ENCODE measurements at places on chromosomes 4 and X. TPM values are rescaled to one million over a fixed set of nuclear protein-coding genes. Genes with fewer than 3 reads are reported as not detected.

DNA sequence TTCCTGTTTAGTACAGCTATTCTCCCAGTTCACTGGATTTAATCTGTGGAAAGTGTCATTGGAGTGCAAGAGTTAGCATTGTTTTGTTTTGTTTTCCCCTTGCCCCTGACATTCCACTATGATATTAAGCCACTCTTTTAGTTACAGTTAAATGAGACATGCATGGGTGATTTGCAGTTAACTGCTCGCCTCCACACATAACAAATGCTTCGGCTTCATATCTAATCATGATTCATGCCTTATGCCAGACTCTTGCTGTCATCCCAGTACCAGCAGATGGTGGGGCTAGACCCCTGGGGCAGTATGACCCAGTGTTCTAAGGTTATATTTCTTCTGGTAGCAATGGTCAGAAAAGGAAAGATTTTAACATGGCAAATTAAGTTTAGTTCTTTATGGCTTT is 80.1 kb downstream of the RAP1GDS1 start:
- no peak overlapping the region for H3K27ac ChIP-seq
- no peaks in the 10 kb centered on the region for H3K36me3 ChIP-seq
- H3K4me3 ChIP-seq, result no peak overlapping the region

DNA sequence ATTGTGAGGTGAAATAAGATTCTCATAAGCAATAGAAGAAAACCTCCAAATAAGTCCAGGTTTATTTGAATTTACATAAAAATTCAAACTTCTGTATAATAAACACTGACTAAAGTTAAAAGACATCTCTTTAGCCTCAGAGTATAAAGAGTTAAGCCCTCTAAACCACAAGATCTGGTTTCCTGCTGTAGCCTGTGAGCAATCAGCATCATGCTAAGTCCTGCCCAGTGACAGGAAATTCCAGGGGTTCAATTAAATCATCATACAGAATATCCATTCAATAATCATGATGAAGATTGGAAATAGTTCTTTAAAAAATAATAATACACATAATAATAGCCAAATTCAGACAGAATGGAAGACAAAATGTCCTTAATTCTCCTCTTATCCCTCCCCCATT is 139.2 kb upstream of the DGKK start:
- no peak for DNase-seq
- no peak overlapping the region for H3K27ac ChIP-seq
- no peaks in the 10 kb centered on the region for H3K4me1 ChIP-seq
- no peak overlapping the region for H3K4me3 ChIP-seq
- no peaks in the 10 kb centered on the region for H3K27me3 ChIP-seq
- H3K36me3 ChIP-seq, result peaks cover 25% of the 10 kb centered on the region

GRCh38 chr4:84778041-84778440 is 188.4 kb downstream of the WDFY3 start:
- no peak overlapping the region for H3K27ac ChIP-seq
- H3K36me3 ChIP-seq, result peaks cover 35% of the 10 kb centered on the region
- no peak for DNase-seq
- H3K4me1 ChIP-seq, result no peaks in the 10 kb centered on the region
- no peak overlapping the region for H3K4me3 ChIP-seq

The RBMXL3 gene
- not detected for total RNA-seq

GRCh38 chr4:105306158-105306781 is 159.6 kb downstream of the TET2 start:
- no peak for DNase-seq
- no peak overlapping the region for H3K27ac ChIP-seq
- no peaks in the 10 kb centered on the region for H3K36me3 ChIP-seq
- H3K27me3 ChIP-seq, result no peaks in the 10 kb centered on the region
- no peaks in the 10 kb centered on the region for H3K4me1 ChIP-seq

The ATP1B4 gene
- not detected for total RNA-seq

DNA sequence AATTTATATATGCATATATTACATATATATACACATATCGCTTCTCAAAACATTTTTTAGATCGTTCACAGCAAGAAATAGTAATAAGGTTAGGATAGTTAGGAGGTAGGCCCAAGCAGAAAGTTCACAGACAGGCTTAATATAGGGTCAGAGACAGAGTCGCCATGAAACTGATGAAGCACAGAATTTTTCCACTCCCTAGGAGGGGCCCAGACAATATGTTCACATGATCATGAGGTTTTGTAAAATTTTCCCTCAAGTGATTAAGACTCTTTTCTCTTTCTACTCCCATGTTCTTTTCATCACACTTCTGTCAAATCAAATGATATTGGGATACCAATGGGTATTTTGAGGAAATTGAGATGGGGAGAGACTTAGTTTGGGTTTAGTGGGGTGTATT is 5.2 kb upstream of the ENAM start:
- H3K4me3 ChIP-seq, result no peak overlapping the region
- H3K27me3 ChIP-seq, result no peaks in the 10 kb centered on the region
- H3K4me1 ChIP-seq, result no peaks in the 10 kb centered on the region
- no peak for DNase-seq
- H3K36me3 ChIP-seq, result no peaks in the 10 kb centered on the region
- H3K27ac ChIP-seq, result no peak overlapping the region

- H3K4me3 ChIP-seq, result no peak overlapping the region
- no peaks in the 10 kb centered on the region for H3K27me3 ChIP-seq
- no peaks in the 10 kb centered on the region for H3K36me3 ChIP-seq
- no peak overlapping the region for H3K27ac ChIP-seq
- no peak for DNase-seq
These were observed 18.8 kb upstream of the AREG start for GRCh38 chr4:74426101-74426500.

- H3K27ac ChIP-seq, result peak within 1 kb of the TSS; percentile 71
- peak within 1 kb of the TSS; percentile 68 for H3K4me3 ChIP-seq
- peaks cover 17% of the 10 kb centered on the region for H3K4me1 ChIP-seq
- no peaks in the 10 kb centered on the region for H3K36me3 ChIP-seq
- no peak for DNase-seq
- H3K27me3 ChIP-seq, result no peaks in the 10 kb centered on the region
These were observed at the start of gene CCDC158 for GRCh38 chr4:76420762-76421581. TSS of gene CCDC158 (minus strand) at chr4:76421141. CDS start at chr4:76403207, 17,934 bp downstream.

The SPARCL1 gene
- 2,231 TPM for total RNA-seq

DNA sequence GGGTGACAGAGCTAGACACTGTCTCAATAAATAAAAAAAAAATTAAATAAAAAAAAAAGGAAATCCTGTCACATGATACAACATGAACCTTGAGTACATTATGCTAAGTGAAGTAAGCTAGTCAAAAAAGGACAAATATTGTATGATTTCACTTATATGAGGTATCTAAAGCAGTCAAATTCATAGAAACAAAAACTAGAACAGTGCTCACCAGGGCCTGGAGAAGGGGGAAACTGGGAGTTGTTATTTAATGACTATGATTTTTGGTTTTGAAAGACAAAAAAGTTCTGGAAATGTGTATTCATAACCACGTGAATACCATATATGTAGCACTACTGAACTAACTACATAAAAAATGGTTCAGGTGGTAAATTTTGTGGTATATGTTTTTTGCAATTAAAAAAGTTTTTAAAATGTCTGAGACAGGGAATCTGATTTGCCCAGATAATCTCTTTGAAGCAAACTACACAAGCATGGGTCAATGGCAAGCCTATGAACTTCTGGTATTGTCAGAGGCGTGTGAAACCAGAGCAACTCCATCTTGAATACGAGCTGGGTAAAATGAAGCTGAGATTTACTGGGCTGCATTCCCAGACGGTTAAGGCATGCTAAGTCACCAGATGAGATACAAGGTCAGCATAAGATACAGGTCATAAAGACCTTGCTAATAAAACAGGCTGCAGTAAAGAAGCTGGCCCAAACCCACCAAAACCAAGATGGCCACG is 42.3 kb downstream of the ANAPC10 start:
- H3K27me3 ChIP-seq, result no peaks in the 10 kb centered on the region
- H3K27ac ChIP-seq, result no peak overlapping the region
- H3K36me3 ChIP-seq, result peaks cover 3% of the 10 kb centered on the region
- DNase-seq, result no peak

GRCh38 chrX:132807411-132808030 is 150.9 kb downstream of the HS6ST2 start:
- H3K27me3 ChIP-seq, result no peaks in the 10 kb centered on the region
- H3K27ac ChIP-seq, result no peak overlapping the region
- no peak overlapping the region for H3K4me3 ChIP-seq
- no peaks in the 10 kb centered on the region for H3K36me3 ChIP-seq
- H3K4me1 ChIP-seq, result no peaks in the 10 kb centered on the region
- DNase-seq, result no peak

The SLC49A3 gene
- total RNA-seq, result 8.6 TPM

- no peak overlapping the region for H3K27ac ChIP-seq
- H3K36me3 ChIP-seq, result no peaks in the 10 kb centered on the region
- DNase-seq, result no peak
- no peaks in the 10 kb centered on the region for H3K27me3 ChIP-seq
- H3K4me3 ChIP-seq, result no peak overlapping the region
These were observed 54.2 kb downstream of the ENOX2 start for GRCh38 chrX:130848763-130849162.

The MGAT4D gene
- total RNA-seq, result not detected

The WAS gene
- total RNA-seq, result 7.1 TPM
